ENCODE measurements at places on chromosomes 2 and 18.

DNA sequence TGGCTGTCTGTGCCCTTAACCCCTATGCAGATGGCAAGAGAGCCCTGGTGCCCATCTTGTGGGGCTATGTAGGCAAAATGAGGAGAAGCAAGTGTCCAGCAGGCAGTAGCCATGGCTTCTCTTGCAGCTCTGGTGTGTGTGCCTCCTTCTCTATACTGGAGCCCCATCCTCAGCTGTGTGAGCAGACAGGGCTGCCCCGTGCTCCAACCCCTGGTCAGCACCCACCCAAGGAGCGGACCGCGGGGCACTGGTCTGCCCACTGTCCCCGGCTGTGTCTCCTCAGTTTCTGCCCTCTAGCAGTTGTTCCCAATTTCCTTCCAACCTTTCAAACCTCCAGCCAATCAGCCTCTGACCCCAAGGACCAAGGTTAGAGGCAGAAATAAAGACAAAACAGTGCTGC, 134.9 kb upstream of the GLI2 start:
- no peak for DNase-seq

GRCh38 chr2:207885010-207885409, 115.3 kb upstream of the FZD5 start:
- DNase-seq: no peak

DNA sequence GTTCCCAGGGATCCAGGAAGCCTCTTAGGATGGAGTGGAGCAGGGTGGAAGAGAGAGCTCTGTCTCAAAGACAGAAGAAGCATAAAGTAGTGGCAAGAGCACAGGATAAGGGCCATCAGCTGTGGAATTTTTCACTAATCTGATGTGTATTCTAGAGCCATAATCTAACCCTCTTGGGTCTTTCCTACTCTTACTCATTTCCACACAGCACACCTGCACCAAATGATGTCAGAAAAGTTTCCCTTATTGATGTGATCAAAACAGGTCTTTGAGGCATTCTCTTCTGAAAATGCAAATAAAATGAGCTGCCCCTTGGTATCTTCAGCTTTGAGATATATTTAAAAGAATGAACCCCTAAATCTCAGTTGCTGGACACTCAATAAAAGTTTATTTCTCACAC, 415.1 kb upstream of the CHST9 start:
- DNase-seq: no peak

- DNase-seq: peak; percentile 65
Observed at GRCh38 chr2:1132328-1132969, 181.8 kb downstream of the SNTG2 start.

GRCh38 chr2:59779571-59779970, 773.9 kb downstream of the BCL11A start:
- no peak for DNase-seq

GRCh38 chr2:39870871-39871270, 91.8 kb upstream of the THUMPD2 start:
- no peak for DNase-seq

DNA sequence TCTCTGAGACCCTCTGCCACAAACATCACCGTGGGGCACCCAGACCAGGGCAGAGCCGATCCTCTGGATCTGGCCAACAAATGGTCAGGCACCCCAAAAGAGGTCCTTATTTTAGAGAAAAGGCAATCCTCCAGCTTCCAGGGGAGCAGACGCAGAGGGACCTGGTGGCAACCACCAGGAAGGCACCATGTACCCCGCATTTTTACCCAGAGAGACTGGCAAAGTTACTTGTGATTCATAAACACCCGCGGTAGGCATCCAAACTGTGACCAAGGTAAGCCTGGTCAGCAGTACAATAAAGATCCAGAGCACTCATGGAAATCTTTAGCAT, 10.5 kb downstream of the LIMS2 start:
- no peak for DNase-seq

DNA sequence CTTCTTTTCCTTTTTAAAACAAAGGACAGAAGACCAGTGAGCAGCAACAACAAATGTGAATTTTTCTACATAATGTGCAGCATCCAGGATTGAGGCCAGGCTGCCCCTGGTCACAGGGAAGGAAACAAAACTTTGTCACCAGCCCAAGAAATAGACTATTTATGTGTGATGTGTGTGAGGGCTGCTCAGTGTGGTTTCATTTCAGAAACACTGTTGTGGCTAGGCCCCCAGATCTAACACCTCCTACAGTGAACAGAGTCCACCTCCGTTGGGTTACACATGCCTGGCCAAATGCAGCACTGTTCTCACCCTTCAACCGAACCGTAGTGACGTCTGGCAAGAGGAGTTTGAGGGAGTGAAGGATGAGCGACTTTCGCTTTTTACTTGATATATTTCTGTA, 146.3 kb upstream of the RIOK3 start:
- DNase-seq: no peak

- no peak for DNase-seq
Observed at GRCh38 chr18:77133835-77134496, 1.4 kb upstream of the MBP start.

GRCh38 chr2:36357847-36358659, 2.5 kb downstream of the CRIM1 start:
- no peak for DNase-seq

GRCh38 chr2:187228986-187229385, 219.1 kb downstream of the CALCRL start:
- DNase-seq: no peak

GRCh38 chr2:134250840-134251461, 2.9 kb upstream of the MGAT5 start:
- no peak for DNase-seq

DNA sequence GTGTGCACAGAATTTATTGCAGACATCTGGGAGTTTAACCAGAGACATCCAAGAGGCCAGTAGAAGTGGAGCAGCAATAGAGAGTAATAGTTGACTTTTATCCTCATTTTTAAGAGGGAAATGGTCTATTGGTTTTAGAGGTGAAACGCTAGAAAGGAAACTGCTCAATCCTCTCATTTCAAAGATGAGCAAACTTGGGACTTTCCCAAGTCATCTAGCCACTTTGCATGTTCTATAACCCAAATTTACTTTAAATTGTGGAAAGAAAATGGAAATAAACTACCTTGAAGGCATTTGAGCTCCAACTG, 601.7 kb downstream of the ARHGAP15 start:
- no peak for DNase-seq

- no peak for DNase-seq
Observed at GRCh38 chr2:174493549-174494331, 6.9 kb upstream of the GPR155 start.

GRCh38 chr2:86314125-86314524, 23.3 kb downstream of the REEP1 start:
- no peak for DNase-seq

DNA sequence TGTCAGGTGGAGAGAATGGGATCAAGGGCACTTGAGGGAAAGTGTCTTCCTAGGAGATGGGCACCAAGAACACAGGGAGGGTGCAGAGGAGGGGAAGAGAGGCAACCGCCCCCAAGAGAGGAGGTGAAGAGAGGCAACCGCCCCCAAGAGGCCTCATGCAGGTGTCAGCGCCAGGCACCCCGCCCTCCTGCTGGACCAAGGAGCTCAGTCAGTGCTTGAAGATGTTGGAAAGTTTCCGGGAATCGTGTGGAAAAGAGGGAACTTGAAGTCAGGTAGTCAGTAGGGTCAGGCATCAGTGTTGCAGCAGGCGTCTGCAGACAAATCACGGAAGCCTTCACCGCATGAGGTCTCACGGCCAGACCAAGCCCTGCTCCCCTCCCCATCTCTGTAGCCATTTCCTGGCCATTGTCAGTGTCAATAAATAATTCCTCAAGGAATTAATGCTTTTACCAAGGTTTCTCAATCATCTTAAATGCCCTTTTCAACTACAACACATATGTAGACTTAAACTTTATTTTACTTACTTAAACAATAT, 353.1 kb downstream of the EIPR1 start:
- DNase-seq: no peak

- no peak for DNase-seq
Observed at GRCh38 chr2:6879011-6879410, 1.4 kb downstream of the RSAD2 start.

GRCh38 chr2:111618226-111618977, 265.6 kb downstream of the ANAPC1 start:
- no peak for DNase-seq

GRCh38 chr2:99886418-99886817, 256.0 kb downstream of the AFF3 start:
- DNase-seq: no peak

GRCh38 chr2:15656090-15656489, 64.4 kb downstream of the DDX1 start:
- DNase-seq: no peak

GRCh38 chr2:171390941-171391516, 42.8 kb downstream of the METTL8 start:
- no peak for DNase-seq

DNA sequence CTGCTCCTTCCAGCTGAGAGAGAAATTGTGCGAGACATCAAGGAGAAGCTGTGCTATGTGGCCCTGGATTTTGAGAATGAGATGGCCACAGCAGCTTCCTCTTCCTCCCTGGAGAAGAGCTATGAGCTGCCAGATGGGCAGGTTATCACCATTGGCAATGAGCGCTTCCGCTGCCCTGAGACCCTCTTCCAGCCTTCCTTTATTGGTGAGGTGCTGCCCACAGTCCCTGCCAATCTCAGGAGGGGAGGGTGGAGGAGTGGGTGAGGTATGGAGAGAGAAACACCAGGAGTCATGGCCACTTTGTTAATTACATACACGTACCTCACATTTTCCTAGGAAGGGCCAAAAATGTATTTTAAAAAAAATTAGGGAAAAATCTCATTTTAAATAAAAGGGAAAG, 12.0 kb upstream of the DGUOK start:
- no peak for DNase-seq

GRCh38 chr2:187994464-187995331, 297.0 kb upstream of the GULP1 start:
- DNase-seq: peak; percentile 31

- DNase-seq: no peak
Observed at GRCh38 chr2:214542866-214543265, 132.0 kb downstream of the VWC2L start.

- no peak for DNase-seq
Observed at GRCh38 chr2:11947956-11948355, 201.5 kb downstream of the LPIN1 start.

DNA sequence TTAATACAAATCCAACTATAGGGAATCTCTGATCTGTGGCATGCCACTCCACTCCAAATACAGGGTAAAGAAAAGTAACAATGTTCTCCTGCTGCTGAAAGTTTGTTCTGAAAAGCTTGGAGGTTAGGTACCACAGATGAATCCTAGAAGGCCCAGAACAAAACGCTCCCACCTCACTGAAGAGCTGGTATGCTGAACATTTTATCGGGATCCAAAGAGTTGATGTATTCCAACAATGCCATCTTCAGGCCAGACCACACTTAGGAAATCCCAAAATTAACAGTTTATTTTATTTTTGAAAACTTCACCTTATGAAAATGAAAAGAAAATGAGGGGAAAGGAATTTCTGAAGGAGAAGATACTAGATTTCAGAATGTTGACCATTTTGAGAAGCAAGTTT, 145.1 kb upstream of the CDH19 start:
- DNase-seq: no peak

DNA sequence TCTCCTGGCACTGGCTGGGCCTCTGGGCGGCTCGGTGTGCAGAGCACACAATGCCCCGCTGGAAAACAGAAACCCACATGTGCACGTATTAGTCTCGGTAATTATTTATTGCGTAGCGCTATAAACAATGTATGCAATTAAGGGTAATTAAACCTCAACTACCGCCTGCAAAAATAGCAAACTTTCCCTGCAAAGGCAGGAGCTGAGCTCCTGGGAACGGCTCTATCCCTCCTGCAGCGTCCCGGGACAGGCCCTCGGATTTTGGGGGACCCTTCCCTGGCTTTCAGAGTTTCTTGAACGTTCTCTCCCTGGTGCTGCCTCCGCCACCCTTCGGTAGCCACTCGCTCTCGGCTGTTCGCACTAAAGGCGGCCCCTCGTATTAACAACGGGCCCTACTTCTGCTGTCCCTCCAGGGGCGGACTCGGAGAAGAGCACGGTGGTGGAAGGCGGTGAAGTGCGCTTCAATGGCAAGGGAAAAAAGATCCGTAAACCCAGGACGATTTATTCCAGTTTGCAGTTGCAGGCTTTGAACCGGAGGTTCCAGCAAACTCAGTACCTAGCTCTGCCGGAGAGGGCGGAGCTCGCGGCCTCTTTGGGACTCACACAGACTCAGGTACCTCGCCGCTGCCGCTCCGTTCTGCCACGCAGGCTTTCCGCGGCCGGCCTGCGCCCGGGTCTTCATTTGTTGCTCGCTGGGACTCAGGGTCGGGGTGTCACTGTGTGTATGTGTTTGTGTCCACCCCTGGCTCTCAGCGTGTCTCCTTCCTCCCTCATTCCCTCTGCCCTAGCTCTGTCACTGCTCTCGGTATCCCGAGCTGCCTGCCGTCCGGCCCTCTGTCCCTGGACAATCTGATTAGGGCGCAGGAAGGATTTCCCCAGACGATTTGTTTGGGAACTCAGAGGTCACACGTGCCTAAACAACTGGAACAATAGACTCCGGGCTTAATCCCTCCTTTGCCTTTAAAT, 1.2 kb downstream of the DLX1 start:
- DNase-seq: no peak

DNA sequence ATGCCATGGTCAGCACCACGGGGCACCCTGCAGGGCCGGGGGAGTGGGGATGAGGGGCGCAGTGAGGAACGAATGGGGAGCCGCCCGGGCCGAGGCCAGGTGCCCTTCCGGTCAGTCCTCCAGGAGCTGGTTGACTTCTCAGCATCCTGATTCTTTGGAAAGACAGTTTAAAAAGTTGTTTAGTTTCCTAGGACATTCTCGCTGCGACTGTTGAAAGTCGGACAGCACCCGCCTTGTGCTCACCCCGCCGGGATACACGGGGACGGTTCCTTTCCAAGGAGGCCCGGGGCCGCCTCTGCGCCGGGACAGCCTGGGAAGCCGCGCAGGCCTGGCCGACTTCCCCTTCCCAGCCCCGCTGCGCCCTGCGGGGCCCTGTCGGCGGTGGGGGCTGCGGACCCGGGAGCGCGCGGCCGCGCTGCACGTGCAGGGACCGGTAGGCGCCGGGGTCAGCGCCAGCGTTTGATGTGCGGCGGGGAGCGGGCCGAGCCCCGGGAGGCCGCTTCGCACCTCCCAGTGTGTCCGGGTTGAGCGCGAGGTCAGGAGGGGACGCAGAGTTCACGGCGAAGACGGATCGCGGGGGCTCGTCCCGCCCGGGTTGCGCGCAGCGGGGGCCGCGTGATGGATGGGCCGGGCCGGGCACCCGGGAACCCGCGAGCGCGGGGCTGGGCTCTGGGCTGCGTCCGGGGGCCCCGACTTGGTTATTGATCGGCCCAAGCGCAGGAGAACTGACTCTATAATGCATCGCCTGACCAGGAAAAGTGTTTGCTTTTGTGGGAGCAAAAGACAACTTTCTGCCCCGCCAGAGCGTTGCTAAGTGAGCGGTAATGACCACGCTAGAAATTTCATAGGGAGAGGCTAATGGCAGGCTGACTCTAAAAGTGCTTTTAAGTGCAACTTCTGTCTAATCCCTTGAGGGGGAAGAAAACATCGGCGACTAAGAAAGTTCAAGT, 28.0 kb upstream of the SMIM21 start:
- no peak for DNase-seq
